ENCODE measurements at places on chromosomes 4 and X.

DNA sequence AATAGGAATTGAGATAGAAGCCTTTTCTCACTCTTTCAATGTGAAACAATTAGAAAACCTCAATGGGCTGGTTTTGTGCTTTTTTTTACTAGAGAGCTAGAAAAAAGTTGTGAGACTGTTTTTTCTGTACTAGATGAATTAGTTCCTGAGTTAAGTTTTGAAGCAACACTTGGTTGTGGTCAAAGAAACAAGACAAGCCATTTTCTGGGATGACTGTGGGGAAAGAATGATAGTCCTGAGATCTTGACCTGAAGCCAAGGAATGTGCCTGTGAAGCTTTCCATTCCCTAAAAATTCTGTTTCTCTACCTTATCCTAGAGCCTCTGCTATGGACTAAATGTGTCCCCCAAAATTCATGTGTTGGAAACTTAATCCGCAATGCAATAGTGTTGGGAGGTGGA is 157.8 kb upstream of the TLL1 start:
- DNase-seq = no peak

DNA sequence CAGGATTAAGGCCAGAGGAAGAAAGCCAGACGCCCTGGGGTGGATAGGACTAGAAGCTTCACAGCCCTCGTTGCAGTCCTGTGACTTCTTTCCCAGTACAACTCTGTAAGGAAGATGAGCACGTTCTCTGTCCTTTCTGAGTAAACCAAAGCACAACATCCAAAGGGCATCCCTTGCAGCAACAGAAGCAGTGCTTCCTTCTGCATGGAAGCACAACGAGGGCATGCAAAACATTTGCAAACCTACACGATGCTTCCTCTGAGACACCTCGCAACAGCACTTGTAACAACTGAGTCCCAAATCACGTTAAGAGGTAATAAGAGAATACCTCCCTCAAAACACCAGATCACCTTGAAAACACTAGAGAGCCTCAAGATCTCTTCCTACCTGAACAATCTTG is 335.7 kb upstream of the RASGEF1B start:
- DNase-seq = no peak

DNA sequence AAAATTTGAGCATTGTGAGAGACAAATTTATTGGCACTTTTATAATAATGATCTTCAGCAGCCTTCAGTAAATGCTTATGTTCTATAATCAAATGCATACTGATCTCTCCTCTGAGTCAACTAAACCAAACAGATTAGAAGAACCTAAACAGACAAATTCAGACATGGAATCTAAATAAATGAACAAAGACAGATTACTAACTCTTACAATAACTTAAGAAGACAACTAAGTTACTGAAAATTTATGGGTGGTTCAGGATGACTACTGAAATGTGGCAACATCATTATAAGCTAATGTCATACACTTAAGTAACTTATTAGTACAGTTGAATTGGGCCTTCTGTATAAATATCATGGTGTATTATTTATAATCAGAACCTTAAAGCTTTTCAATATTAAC is 127.3 kb downstream of the NEK1 start:
- no peak for DNase-seq

GRCh38 chrX:12962041-12962504 is 12.8 kb upstream of the TMSB4X start:
- no peak for DNase-seq

DNA sequence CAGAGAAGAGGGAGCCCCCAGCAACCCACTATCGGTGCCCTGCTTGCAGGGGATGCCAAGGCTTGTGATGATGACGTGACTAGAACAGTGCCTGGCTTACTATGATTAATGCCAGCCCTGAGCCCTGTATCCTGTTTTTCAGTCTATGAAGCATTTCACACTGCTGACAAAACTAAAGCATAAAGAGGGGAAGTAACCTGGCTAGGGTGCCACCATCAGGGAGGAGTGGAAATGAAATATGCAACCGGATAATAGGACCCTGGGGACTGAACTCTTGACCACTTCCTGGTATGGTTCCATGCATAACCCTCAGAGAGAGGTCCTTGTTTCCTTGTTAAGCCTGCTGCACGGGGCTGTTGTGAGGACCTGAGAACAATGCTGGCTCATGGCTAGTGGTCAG is 50.3 kb downstream of the MED28 start:
- no peak for DNase-seq

GRCh38 chr4:12993923-12994322 is 490.2 kb downstream of the RAB28 start:
- DNase-seq = no peak

- no peak for DNase-seq
These were observed 28.5 kb downstream of the MOB1B start for GRCh38 chr4:70930530-70931256.

DNA sequence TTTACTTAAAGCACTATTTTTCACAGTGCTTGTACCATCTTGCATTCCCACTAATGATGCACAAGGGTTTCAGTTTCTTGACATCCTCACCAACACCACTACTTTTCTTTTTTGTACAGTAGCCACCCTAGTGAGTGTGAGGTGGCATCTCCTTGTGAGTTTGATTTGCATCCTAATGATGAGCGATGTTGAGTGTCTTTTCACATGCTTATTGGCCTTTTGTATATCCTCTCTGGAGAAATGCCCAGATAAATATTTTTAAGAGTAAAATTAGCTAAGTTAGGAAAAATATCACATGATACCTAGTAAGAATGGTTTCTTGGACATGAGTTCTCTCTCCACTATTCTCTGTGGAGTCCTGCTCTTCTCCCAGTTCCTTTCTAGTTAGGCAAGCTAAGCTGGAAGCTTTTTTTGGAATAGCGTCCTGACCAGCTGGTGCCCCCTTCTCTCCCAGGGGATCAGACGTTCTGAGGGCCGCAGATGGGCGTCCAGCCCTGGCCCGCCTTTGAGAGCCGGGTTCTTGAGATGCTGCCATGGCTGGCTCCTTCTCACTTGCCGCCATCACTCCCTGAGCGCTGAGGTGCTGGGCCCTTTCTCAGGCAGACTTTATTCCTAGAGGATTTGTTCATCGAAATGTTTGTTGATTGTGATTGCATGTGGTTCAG is 132.1 kb downstream of the ARHGAP10 start:
- no peak for DNase-seq

DNA sequence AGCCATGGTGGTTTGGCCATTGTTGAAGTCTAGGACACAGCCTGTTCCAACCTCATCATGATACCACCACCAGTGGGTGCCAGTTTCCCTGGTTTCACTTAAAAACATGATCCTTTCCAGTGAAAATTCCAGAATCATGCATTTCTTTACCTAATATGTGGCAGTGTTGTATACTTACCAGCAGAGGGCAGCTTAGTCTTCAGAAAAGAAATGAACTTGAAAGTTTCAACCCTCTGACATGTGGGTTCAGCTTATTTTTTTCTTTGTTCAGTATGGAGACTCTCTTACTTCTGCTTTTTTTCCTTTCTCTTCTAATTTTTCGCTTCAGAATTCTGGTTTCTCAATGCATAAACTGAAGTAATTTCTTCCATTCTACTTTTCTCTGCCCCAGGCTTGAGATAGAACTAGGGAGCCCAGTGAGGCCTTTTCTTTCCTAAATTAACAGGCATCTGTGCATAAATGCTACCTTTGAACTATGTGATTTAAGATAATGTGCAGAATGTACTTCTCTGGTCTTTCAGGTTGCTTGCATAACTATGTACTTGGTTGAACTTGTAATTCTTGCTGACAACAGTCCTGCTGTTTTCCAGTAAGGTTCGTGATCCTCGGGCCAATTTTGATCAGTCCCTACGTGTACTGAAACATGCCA is 10.7 kb downstream of the LIAS start:
- DNase-seq = no peak

GRCh38 chrX:136015016-136015415 is 29.8 kb downstream of the SLC9A6 start:
- no peak for DNase-seq

DNA sequence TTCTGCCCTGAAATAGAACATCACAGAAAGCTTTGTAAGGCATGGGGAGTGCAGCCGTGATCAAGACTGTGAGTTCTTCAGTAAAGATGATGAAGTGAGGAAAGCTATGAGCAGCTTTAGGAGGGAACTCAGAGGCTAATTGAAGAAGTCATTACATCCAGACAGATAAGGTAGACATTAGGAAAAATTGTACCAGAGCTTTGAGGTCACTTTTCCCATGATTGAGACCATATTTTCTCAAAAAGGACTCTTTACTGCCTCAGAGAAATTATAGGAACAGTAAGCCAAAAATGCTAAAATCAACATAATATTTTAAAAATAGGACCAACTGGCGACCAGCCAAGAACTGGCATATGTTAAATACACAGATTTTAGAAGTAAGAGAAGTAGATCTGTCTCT is 11.2 kb downstream of the CHST7 start:
- no peak for DNase-seq

DNA sequence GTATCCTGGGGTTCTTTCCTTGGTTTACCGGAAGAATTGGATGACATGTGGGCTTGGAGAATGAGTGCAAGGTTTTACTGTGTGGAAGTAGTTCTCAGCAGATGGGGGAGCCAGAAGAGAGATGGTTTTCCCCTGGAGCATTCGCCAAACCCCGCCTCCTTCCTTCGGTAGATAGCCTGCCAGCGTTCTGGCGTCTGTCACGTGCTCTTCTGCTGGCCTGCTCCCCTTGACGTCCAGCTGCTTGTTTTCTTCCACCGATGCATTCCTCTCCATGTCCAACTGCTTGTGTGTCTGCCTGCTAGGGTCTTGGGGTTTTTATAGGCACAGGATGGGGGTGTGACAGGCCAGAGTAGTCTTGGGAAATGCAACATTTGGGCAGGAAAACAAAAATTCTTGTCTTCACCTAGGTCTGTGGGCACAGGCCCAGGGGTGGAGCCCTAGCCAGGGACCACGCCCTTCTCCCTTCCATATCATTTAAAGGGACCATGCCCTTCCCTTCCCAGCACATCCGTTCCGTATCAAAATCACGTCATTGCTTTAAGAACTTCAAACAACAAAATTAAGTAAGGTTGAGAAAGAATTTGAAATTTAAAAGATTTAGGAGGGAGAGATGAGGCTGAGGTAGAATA is 538.7 kb upstream of the SMIM31 start:
- DNase-seq = no peak

- DNase-seq = no peak
These were observed 121.1 kb upstream of the NDST4 start for GRCh38 chr4:115234405-115235093.

- peak; percentile 45 for DNase-seq
These were observed 4.2 kb upstream of the ZNF157 start for GRCh38 chrX:47366041-47366722.

DNA sequence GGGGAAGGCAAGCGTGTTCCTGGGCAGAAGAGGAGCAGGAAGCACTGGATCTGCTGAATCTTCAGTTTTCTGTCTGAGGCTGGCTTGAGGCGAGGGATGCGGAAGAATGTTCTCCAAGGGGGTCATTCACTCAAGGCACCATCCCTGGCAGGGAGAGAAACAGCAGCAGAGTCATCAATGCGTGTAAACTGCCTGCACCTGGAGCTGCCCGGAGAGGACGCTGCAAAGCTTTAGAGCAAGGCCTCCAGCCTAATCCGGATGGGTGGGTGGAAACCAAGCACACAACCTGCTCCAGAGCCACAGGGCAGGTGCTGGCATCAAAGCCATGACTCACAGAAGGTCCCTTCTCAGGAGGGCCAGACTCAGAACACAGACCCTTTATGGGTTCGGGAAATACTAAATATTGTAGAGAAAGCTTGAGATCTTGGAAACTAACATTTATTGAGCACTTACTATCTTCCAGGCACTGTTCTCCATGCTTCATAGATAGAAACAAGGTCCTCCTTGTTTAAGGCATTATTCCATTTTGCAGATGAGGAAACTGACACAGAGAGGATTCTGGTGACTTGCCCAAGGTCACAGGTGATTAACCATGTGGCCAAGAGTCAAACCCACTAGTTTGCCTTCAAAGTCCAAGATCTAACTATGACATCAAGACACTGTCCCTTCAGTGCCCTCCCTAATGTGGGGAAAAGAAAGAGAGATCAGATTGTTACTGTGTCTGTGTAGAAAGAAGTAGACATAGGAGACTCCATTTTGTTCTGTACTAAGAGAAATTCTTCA is 7.7 kb downstream of the PROM1 start:
- no peak for DNase-seq

GRCh38 chrX:129997086-129997485 is 14.7 kb downstream of the BCORL1 start:
- DNase-seq = no peak

DNA sequence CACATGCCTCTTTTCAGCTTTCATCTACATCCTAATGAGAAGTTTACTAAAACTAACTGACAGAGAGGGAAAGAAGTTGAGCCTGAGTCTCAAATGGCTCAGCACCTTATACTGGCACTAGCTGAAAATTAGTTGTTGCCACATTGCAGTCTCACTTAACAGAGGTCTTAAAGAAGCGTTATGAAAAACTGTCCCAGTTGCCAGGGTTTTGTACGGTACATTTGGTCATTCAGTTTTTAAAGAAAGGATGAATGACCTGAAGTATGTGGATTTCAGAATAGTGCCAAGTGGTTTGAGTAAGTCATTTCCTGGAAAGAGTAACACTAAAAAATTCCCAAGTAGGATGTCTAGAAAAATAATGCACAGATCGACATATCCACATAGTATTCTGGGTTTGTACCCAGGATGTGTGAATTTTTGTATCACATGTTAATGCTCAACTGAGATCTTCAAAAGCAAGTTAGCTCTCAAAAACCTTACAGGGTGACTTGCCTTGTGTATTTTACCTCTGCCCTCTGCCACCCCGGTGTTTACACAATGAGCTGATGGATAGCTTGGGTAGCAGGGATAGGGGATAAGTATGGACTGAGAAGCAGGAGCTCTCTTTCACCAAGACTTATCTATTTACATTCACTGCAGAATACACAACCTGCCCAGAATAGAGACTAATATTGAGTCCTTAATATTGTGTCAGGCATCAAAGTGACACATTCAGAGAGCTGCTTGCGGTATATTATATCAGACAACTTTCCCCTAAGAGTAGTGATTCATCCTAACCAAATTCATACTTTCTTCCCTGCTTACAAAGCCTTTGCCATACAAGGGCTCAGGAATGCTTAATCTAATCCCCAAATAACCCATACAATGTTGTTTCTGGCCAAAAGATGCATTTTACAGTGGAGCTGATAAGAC is 1075.7 kb upstream of the PABPC4L start:
- no peak for DNase-seq

GRCh38 chr4:169745291-169745690 is 12.5 kb downstream of the HPF1 start:
- no peak for DNase-seq
